ENCODE measurements at places on chromosomes 12 and 14. TPM values are rescaled to one million over a fixed set of nuclear protein-coding genes. Genes with fewer than 3 reads are reported as not detected.
A peak's percentile ranks its signal among the peaks of the same experiment; 100 is the strongest.

- no peaks in the 10 kb centered on the region for H3K27me3 ChIP-seq
- H3K27ac ChIP-seq: no peak overlapping the region
- H3K4me3 ChIP-seq: no peak overlapping the region
Observed at GRCh38 chr14:69088586-69088985, 64.3 kb downstream of the DCAF5 start.

GRCh38 chr12:132622437-132623071 is 4.0 kb downstream of the P2RX2 start:
- H3K4me1 ChIP-seq: no peaks in the 10 kb centered on the region
- peaks cover 18% of the 10 kb centered on the region for H3K36me3 ChIP-seq
- no peak overlapping the region for H3K4me3 ChIP-seq
- H3K27ac ChIP-seq: peak overlapping the region; percentile 37

DNA sequence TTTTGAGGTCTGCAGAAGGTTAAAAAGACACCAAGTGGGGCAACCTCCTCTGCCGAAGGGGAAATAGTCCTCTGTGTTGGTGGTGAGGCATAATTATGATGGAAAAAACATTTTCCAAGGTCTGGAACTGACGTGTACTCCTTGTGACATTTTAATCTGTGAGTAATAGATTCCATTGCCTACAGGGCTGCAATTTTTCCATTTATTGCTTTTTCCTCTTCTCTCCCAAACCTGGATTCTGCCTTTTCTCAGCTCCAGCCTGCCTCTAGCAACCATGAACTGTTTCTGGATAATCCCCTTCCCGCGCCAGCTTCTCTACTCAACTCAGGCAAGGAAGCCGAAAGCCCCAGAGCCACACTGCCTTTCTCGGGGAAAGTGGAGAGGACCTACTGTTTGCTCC is 230.1 kb upstream of the PLXNC1 start:
- no peak overlapping the region for H3K4me3 ChIP-seq
- no peaks in the 10 kb centered on the region for H3K27me3 ChIP-seq
- H3K4me1 ChIP-seq: no peaks in the 10 kb centered on the region
- no peak for DNase-seq
- no peaks in the 10 kb centered on the region for H3K36me3 ChIP-seq

DNA sequence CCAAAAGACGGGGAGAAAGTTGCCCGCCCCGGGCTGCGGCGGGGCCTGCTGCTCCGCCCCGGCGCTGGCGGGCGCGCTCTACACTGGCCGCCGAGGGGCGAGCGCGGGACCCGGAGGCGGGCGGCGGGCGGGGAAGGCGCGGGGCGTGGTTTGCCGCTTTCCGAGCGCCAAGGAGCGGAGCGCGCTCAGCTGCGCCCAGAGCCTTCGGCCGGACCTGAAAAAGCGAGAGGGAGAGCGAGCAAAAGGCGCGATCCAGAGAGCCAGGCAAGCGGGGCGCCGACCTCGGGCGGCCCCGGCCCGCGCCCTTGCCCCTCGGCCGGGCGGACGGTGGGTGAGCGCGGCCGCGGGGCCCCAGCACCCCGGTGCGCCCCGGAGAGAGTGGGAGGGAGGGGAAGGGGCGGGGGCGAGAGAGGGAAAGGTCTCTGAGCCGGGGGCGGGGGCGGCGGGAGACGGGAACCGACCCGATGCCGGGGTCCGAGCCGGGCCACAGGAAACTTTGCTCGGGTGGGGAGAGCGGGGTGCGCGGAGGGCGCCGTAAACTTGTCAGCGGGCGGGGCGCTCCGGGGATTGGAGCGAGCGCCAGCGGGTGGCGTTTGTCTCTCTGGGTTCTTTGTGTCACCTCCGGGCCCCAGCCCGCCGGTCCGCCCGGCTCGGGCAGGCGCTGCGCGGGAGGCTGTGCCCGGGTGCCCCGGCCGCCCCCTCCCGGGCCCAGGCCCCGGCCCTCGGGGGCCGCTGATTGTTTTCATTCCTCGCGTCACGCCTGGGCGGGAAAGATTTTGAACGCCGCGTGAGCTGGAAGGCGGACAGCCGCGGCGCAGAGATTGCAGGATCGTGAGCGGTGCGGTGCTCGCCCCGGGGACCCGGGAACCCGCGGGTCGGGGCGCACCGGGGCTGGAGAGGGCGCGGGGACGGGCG is at the start of gene SYNE2:
Gene SYNE2, plus strand, starts transcription at position 188 of the 915 bp plus-strand sequence. CDS start 56,145 bp downstream, outside the sequence.
- no peaks in the 10 kb centered on the region for H3K36me3 ChIP-seq
- peak; percentile 91 for DNase-seq

The METTL25 gene
- total RNA-seq: 10.5 TPM

The CD69 gene
- 5.2 TPM for total RNA-seq

The DLK1 gene
- 9.9 TPM for total RNA-seq

The RHEBL1 gene
- total RNA-seq: 0.51 TPM

- H3K36me3 ChIP-seq: no peaks in the 10 kb centered on the region
- no peak overlapping the region for H3K4me3 ChIP-seq
- H3K27me3 ChIP-seq: no peaks in the 10 kb centered on the region
- no peak overlapping the region for H3K27ac ChIP-seq
Observed at GRCh38 chr12:109767456-109767855, 53.8 kb downstream of the FAM222A start.

GRCh38 chr12:89862511-89863445 is 154.1 kb upstream of the ATP2B1 start:
- DNase-seq: peak; percentile 60
- H3K36me3 ChIP-seq: no peaks in the 10 kb centered on the region
- no peaks in the 10 kb centered on the region for H3K4me1 ChIP-seq
- H3K27me3 ChIP-seq: no peaks in the 10 kb centered on the region

- no peaks in the 10 kb centered on the region for H3K4me1 ChIP-seq
- no peak overlapping the region for H3K4me3 ChIP-seq
- DNase-seq: no peak
- H3K36me3 ChIP-seq: no peaks in the 10 kb centered on the region
- H3K27ac ChIP-seq: no peak overlapping the region
Observed at GRCh38 chr12:45468751-45469615, 253.1 kb downstream of the ANO6 start.

The POTEG gene
- total RNA-seq: not detected

Measured in lung (tissue), 17 donors.